ENCODE measurements at places on chromosomes 13 and 19.
A peak's percentile ranks its signal among the peaks of the same experiment; 100 is the strongest.

- DNase-seq = no peak
These were observed 823.8 kb upstream of the ATXN8OS start for GRCh38 chr13:69283837-69284236.

- no peak for DNase-seq
These were observed 89.0 kb upstream of the CLDN10 start for GRCh38 chr13:95463531-95463930.

GRCh38 chr13:84570831-84571230 lies 688.6 kb upstream of the SLITRK1 start:
- no peak for DNase-seq

DNA sequence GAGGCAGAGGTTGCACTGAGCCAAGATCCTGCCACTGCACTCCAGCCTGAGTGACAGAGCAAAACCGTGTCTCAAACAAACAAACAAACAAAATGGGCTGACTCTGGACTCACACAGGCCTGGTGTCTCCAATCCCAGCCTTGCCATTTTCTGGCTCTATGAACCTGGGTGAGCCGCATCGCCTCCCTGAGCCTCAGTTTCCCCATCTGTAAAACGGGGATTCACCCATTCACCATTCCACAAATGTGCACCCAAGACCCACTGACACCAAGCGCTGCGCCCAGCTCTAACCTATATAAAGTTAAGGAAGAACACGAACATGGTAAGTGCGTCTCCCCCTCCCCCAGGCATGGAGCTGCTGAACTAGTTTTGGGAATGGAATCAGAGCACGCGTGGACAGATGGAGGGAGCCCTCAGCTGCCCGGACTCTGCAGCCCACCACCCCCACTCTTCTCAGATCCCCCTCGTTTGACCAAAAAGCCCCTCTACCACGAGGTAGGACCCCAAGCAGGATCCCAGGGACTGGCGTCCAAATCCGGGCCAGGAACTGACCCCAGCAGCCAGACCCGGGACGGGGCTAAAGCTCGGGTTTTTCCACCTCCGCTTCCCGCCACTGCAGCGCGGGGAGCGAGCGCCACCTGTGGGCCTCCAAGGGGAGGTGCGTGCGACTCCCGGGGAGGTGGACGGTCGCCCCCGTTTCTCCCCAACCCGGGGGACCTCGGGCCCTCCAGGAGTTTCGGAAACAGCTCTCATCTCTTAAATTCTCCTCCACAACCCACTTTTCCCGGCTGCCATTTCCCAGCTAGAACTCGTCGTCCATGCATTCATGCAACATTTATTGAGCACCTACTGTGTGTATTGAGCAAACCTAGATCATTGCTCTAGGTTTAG lies 33.0 kb upstream of the ADGRE5 start:
- DNase-seq = peak; percentile 82

GRCh38 chr13:29448174-29448573 lies 147.3 kb downstream of the SLC7A1 start:
- DNase-seq = no peak

DNA sequence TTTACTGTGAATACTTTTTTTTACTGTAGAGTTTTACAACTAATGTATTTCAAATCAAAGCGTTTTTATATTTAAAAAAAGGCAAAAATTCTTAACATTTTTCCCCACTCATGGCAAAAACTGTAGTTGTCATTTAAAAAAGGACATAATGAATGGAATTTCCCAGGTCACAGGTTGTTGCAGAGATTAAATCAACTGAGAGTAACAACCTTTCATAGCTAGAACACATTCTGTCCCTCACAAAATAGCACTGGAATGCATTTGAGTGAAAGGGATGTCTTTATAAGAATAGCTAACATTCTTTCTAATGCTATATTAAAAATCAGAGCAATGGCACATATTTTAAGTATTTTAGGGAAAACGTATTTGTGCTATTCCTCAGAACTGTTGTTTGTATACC lies 1393.3 kb upstream of the ATXN8OS start:
- DNase-seq = no peak

DNA sequence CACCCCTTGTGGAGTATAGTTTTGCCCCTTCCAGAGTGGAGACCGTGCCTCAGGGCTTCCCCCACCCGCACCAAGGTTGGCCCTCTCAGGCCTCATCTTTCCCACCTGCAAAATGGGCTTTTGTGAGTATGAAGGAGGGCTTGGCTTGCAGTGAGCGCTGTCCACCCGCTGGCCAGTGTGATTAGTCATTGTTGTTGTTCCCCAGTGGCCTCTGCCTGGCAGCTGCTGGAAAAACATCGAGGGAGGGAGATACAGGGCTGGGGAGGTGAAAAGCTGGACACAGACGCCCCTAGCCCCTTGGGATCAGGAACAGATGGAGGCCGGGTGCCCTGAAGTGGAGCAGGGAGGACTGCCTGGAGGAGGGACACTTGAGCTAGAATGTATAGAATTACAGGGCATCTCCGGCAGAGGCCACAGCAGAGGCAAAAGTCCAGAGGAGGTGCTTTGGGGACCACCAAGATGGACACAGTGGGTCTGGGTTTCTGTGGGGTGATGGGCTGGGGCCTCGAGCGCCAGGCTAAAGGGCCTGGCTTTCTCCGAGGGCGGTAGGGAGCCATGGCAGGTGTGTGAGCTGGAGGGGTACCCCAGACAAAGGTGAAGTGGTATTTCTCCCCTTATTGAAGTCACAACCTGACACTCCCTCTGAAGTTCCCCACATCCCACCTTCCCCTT lies 3.9 kb upstream of the IL12RB1 start:
- peak; percentile 29 for DNase-seq

- no peak for DNase-seq
These were observed 22.9 kb upstream of the SLC7A10 start for GRCh38 chr19:33248553-33248953.

DNA sequence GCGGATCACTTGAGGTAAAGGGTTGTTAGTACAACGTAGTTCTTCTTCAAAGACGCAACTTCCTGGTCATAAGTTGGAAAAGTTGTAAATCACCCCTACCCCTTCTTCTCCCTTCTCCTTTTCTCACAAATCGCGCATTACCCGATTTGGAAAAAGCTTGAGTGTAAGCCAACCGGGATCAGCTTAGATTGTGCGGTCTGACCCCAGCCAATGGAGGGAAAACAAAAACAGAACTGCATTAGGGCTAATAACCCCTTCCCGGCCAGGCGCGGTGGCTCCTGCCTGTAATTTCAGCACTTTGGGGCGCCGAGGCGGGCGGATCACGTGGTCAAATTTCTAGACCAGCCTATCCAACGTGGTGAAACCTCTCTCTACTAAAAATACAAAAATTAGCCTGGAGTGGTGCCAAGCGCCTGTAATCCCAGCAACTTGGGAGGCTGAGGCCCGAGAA lies 806 bp downstream of the ZNF90 start:
- DNase-seq = peak; percentile 27

GRCh38 chr13:44760434-44760833 lies 184.3 kb upstream of the TSC22D1 start:
- no peak for DNase-seq

GRCh38 chr19:37007587-37008220 lies 70.5 kb upstream of the ZNF420 start:
- peak; percentile 44 for DNase-seq

GRCh38 chr19:5066768-5067167 lies 97.9 kb downstream of the KDM4B start:
- no peak for DNase-seq

GRCh38 chr13:50387051-50387581 lies 371.9 kb downstream of the KCNRG start:
- DNase-seq = peak; percentile 37

GRCh38 chr13:33257841-33258807 lies 27.4 kb downstream of the STARD13 start:
- DNase-seq = no peak

DNA sequence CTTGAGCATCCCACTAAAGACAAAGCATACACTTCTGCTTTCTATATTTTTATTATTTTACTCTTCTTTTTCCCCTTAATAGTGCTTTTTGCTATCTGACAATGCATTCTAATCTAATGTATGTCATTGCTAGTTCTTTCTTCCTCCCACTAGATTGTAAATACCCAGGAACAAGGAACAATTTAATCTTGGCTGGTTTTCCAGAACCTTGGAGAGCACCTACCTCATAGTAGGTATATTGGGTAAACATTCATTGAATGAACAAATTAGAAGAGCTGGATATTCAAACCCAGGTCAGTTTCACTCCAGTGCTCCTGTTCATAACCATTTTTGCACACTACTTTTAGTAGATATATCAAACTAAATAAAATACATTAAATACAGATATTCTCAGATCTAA lies 1617.6 kb upstream of the SLC10A2 start:
- no peak for DNase-seq

- no peak for DNase-seq
These were observed 5.0 kb downstream of the PLIN5 start for GRCh38 chr19:4529924-4530522.

- DNase-seq = no peak
These were observed 55.8 kb downstream of the SMARCA4 start for GRCh38 chr19:11016631-11017030.

- DNase-seq = no peak
These were observed 22.7 kb downstream of the TFDP1 start for GRCh38 chr13:113607056-113607888.

GRCh38 chr19:16016226-16017137 lies 59.8 kb upstream of the TPM4 start:
- no peak for DNase-seq

DNA sequence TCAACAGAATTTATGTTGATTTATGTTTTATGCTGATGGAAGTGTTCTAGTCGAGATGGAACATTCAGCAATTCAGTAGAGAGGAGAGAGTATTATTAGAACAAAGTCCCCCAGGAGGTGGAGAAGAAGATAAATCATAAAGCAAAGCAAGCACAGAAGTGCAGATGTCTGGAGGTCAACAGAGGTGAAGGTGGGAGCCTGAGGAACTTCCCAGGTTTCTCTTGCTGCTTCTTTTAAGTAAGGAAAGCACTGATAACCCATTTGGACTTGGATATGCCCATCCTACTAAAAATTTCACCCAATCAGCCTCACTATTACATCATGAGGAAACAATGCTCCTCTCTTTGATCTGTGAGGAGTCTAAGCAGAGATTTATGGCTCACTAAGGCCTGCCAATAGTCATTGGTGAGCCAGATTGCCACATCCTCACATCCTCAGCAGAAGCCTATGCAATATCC lies 98.8 kb downstream of the EPSTI1 start:
- no peak for DNase-seq

DNA sequence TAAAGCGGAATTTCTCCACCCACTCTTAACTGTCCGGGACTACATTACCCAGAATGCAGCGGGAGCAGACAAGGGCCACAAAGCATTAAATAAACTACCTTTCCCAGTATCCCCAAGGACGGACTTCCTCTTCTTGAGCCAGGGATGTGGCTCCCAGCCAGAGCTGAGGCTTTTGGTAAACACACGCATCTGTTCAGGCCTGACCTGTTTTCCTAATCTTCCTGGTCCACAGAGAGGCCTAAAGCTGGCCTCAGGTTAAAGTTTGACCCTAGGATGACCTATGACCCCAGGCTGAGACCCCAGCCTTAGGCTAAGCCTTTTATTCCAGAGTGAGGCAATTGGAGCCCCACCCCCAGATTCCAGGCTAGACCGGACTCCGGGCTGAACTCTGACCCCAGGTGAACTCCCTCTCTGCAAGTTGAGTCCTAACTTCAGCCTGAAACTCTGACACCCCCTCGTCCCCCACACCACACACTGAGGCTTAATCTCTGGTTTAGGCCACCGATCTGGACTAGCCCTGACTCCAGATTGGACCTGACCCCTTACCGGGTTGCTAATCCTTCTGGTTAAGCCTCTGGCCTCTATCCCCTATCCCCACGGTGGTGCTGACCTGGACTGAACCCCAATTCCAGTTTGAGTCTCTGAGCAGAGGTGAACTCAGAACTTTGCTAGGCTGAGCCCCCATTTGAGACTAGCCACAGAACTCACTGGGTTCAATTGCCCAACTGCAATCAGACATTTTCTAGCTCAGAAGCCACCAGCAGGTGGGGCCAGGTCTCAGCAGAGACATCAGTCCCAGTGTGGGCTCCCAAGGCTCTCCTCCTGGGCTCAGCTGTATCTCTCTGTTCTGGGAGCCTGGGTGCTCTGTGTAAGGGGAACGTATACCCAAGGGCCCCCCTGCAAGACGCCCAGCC lies 750 bp upstream of the GPR108 start:
- DNase-seq = peak; percentile 83

DNA sequence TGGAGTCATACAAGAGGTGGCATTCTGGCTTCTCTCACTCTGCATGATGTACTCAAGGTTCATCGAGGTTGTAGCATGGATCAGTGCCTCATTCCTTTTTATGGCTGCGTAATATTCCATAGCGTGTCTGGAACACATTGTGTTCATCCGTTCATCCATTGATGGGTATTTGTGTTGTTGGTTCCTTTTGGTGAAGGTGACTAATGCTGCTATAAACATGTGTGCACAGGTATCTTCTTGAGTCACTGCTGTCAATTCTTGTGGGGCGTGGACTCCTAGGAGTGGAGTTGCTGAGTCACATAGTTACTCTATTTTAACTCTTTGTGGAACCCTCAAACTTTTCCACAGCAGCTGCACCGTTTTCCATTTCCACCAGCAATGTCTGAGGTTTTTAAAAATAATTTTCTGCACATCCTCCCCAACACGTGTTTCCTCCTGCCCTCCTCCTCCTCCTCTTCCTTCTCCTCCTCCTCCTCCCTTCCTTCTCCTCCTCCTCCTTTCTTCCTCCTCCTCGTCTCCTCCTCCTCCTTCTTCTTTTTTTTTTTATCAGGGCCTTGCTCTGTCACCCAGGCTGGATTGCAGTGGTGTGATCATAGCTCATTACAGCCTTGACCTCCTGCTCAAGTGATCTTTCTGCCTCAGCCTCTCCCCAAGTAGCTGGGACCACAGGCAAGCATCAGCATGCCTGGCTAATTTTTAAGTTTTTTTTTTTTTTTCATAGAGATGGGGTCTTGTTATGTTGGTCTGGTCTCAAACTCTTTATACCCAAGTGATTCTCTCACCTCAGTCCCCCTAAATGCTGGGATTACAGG lies 2.0 kb upstream of the TMEM221 start:
- DNase-seq = peak; percentile 46

- DNase-seq = no peak
These were observed 10.6 kb downstream of the PLEKHJ1 start for GRCh38 chr19:2225415-2226050.

DNA sequence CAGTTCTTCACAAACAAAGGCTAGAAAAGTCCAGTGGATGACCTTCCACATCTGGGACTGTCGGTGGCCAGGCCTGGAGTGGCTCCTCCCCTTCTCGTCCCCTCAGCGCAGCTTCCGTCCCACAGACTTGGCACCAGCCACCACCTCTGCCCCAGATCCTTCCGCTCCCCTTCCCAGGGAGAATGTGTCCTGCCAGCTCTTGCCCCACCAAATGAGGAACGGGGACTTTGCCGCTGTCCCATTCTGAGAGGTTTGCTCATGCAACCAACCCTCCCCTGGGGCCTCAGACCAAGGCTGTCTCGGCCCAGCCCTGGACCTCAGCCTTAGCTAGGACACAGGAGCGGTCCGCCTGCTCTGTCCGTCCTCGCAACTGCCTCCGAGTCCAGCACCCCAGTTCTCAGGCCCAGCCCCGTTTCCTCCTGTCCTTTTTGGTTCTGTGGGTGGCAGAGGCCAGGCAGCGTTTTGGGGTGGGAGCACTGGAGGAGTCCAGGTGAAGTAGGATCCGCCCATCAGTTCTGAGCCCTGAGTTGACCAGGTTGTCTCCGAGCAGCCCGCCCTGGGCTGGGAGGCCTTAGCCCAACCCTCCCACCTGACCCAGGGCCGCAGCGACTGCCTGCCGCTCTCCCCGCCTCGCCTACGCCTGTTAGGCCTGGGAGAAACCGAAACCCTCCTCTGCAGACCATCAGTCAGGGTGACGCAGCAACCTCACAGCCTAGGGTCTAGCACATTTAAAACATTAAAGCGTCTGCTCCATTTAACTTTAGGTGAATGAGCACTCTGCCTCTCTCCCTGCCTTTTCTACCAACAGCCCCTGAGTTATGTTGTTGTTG lies 284.3 kb downstream of the FOXO1 start:
- no peak for DNase-seq

GRCh38 chr19:49347835-49348234 lies 12.6 kb downstream of the CD37 start:
- DNase-seq = no peak
